Substantia nigra (tissue), 51 donors: ENCODE measurements at places on chromosomes 7 and 10.

DNA sequence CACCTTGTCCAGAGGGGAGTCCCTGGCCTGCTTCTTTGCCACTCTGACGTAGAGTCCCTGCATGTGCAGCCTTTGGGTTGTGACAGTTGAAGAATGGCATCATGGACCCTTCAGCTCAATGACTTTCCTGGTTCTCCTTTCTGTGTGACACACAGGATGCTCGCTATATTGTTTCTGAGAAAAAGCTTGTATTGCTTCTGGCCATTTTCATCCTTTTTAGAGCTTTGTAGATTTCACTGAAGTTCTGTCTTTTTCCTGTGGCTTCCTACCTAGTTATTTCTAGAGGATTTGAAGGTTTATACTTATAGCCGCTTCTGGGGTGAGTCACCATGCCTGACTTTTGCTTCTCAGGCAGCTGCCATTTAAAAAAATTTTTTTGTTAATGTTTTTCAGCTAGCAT lies 27.0 kb downstream of the SND1 start:
- no peak for DNase-seq

- DNase-seq, result no peak
Observed at GRCh38 chr7:155962968-155963300, 150.7 kb upstream of the SHH start.

DNA sequence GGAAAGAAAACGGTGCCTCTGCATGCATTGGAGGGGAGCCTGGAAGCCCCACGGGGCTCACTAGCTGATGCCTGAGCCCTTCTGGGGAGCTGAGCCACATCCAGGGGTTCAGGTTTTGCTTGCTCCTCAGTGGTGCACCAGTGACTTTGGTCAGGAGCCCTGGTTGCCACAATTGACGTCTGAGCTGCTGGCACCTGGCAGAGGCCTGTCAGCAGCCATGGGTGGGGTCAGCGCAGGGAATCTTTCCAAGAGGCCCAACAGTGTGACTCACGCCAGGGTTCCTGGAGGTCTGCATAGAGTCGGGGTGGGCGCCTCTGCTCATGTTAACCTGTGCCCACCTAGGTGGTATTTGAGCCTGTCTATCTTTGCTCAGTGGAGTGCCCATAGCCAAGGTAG lies 138.7 kb downstream of the NEURL1 start:
- DNase-seq, result no peak

DNA sequence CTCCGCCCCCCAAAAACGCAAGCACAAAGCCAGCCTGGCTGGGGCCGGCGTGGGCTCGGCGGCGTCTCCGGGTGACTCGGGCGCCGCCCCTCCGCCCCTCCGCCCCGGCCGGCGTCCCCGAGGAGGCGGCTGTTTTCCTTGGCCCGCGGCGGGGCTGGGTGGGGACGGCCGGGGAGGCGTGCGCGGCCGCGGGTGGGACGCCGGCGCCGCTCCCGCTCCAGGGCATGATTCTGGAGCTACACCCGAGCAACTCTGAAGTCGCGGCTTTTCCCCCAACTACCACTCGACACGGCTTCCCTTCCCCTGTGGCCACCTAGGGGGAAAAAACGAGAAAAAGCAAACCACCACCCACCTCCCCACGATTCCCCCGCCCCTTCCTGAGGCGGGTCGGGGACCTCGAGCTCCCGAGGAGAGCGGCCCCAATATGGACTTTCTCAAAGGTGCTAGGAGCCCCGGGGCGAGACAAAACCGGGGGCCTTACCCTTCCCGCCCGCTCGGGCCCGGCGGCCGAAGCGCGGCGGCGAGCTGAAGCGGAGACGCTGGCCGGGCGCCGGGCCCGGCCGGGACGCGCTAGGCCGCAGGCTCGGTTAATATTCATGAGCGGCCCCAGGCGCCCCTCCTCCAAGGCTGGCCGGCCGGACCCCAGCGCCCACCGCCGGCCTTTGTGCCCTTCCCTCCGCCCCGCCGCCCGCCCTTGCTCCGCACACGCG lies 856 bp downstream of the ARHGAP21 start:
- DNase-seq, result peak; percentile 68

GRCh38 chr10:85993140-85993539 lies 373.5 kb downstream of the GRID1 start:
- DNase-seq, result no peak

DNA sequence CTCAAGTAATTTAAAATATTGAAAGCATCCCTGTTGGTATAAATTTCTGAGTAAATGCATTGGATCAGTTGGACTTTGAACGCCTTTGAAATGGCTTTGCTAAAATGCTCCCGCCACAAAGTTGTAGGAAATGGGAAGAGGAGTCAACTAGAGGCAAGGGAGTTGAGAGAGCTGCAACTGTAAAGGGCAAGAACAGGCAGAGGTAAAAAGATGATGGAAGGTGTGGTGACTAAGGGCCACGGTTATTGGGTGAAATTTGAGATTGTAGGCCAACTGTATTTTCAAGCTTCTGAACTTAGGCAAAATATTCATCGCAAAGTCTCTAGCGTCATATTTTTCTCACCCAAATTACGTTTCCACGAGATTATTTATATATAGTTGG lies 595 bp upstream of the SUMF2 start:
- no peak for DNase-seq

DNA sequence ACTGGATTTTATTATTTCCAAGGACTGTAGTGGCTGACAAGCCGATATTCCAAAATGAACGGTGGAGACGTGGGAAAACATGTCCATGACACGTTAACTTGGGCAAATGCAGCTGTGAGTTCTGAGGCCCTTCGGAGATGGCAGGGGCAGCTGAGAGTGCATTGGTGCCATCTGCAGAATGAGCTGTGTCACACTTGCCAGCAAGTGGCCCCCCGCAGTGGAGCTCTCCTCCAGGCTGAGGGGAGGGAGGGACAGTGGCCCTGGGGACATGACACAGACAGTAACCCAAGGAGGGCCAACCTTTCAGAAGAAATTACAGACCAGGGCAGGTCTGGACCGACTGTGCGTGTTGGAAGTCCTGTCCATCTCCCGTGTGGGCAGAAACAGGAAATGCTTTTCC lies 139.4 kb downstream of the SVIL start:
- DNase-seq, result no peak

DNA sequence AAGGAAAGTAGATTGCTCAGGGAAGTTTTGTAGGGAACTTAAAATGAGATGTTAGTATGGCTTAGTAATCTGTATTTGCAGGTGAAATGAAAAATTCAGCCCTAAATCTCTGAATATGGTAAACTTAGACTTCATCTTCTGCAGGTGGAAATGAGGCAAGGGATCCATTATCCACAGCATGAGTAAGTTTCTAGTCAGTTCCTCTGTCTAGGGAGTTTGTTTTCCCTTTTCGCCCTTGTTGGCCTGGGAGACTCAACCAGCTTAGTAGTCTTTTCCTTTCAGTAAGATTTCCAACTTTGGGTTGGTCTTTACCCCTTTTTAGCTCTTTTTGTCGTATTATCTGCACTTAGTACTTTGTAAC lies 65.6 kb downstream of the ZEB1 start:
- no peak for DNase-seq

GRCh38 chr10:57898231-57898630 lies 369.5 kb downstream of the IPMK start:
- no peak for DNase-seq

DNA sequence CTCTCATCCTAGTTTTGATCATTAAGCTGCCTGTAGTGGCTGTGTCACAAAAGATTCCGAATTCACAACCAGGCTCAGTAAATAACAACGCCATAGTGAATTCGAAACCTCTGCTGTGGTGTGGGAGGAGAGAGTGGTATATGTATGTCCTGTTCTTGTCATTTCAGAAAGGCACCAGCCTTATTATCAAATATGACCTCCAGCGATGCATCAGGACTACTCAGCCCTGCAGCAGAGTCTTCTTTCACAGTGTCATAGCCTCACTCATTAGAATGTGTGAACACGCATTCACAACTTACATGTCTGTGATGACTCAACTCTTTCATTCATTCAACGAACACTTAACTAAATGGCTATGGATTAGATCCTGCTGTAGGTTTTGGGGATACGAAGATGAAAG lies 15.3 kb downstream of the AOC1 start:
- no peak for DNase-seq

GRCh38 chr10:118850418-118851061 lies 95.8 kb upstream of the CACUL1 start:
- no peak for DNase-seq

DNA sequence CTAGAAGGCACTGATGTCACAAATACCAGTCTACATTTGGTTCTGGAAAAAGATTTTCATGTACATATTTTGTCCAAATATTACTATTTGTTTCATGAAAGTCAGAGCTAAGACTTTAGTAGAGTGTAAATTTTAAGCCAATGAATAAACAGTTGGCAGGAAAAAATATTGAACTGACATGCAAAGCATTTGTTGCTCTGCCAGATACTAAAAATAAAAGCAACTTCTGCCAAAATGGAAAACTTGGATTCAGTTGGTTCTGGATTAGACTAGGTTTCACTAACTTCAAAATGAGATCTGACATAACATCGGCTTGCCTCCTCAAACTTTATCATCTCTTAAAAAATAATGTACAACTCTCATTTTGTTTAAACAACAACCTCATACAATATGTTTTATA lies 34.9 kb downstream of the FAM204A start:
- no peak for DNase-seq

DNA sequence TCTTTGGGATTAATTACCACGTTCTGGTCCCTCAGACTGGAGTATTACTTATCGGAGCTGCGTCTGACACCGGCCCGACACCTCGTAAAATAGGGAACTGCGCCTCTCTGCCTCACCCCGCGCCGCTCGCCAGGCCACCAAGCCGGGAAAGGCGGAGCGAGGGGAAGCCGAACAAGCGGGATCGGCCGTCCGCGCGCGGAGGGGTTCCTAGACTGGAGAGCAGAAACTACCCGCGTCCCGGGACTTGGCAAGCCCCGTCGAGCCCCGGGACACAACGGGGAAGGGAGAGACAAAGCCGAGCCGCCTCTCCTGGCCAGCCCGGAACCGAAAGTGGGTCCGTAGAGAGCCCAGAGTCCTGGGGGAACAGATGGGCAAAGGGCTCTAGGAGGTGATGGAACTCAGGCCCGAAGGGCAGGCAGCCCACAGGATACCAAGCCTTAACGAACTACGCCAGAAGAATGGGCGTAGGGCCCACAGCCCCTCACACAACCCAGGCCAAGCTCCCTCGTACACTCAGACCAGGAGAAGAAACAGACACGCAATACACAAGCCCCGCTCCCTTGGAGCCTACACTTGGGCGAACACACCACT lies 6.5 kb downstream of the LBX1 start:
- DNase-seq, result no peak

GRCh38 chr10:8103543-8103942 lies 49.1 kb downstream of the GATA3 start:
- no peak for DNase-seq

- no peak for DNase-seq
Observed at GRCh38 chr10:16845248-16845647, 28.0 kb upstream of the RSU1 start.

GRCh38 chr7:24334627-24335026 lies 50.6 kb downstream of the NPY start:
- no peak for DNase-seq

DNA sequence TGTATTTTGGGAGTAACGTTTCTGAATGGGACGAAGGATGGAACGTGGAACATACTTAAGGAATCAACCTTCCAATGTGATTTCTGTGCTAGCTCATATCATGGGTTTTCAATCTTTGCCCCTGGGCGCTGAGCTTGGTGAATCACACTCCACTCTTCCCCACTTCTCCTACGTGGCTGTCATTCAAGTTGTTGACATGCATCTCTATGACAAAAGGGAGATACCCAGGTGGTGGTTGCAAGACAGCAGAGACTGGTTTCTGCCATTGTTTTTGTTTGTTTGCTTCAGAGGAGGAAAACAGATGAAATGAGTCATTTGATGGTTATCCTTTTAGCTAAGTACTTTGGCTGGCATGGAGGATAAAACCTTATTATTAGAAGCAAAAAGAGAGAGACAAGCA lies 573.9 kb downstream of the GATA3 start:
- no peak for DNase-seq

DNA sequence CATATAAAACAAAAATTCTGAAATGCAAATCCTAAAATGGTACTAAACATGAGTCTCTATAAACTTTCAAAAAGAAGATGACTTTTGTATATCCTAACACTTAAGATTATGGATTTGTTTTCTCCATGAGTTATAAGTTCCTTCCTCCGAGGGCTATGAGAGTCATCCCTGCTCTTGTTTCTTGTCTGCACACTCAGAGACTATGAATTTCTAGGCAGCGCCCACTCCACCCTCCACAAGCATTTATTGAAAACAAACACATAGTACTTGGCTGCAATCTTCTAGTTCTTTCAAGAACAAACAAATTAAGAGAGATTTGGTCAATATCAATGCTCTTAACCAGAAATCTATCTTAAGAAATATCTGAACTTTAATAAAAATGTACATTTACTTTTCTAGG lies 211.7 kb downstream of the DKK1 start:
- DNase-seq, result no peak

GRCh38 chr10:97452352-97452751 lies 6.4 kb downstream of the ZDHHC16 start:
- no peak for DNase-seq
